ENCODE measurements at places on chromosomes 1 and 21.

GRCh38 chr1:64956733-64957441, 9.5 kb downstream of the JAK1 start:
- no peaks in the 10 kb centered on the region for H3K36me3 ChIP-seq
- no peak overlapping the region for H3K27ac ChIP-seq
- H3K4me1 ChIP-seq: peaks cover 11% of the 10 kb centered on the region
- H3K4me3 ChIP-seq: no peak overlapping the region
- H3K27me3 ChIP-seq: no peaks in the 10 kb centered on the region
- DNase-seq: no peak

DNA sequence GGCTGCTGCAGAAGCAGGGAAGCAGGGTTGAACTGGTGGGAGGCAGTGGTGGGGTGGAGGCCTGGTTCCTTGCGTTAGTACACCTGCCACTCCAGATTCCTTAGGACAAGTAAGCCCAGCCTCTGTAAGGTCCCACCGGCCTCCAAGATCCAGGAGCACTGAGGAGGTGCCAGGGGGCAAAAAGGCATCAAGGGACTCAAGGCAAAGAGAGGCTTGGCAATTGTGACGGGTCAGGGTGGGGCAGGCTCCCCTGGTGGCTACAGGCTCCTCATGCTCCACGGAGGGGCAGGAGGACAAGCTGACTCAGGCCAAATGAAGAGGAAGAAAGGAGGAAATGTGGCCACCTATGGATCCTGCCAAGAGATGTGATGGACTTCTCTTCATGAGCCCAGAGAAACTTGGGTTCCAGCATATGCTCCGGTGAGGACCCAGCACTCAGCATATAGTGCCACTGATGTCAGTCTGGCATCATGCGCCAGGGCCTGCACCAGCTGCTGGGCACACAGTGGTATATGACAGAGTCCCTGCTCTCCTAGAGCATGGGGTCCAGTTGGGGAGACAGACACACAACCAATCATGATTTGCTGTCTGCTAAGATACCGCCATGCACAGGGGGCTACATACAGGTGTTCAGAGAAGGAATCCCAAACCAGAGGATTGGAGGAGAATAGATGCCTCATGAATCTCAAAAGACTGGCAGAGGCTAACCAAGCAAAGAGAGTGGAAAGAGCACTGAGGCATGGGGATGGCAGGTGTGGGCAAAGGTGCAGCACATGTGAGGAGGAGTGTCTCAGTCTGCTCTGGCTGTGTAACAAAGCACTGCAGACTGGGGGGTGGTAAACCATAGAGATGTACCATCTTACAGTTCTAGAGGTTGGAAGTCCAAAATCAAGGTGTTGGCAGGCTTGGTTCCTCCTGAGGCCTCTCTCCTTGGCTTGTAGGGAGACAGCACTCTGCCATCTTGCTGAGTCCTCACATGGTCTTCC, 249.7 kb downstream of the RHOU start:
- H3K36me3 ChIP-seq: no peaks in the 10 kb centered on the region
- no peaks in the 10 kb centered on the region for H3K27me3 ChIP-seq
- H3K27ac ChIP-seq: no peak overlapping the region
- DNase-seq: no peak
- H3K4me1 ChIP-seq: peaks cover 34% of the 10 kb centered on the region

- no peaks in the 10 kb centered on the region for H3K36me3 ChIP-seq
- no peak overlapping the region for H3K4me3 ChIP-seq
- no peak for DNase-seq
Observed at GRCh38 chr1:151570819-151571218, 30.7 kb downstream of the TUFT1 start.

GRCh38 chr1:173009597-173009996, 41.1 kb downstream of the TNFSF18 start:
- DNase-seq: no peak
- H3K4me1 ChIP-seq: no peaks in the 10 kb centered on the region
- H3K36me3 ChIP-seq: no peaks in the 10 kb centered on the region
- no peaks in the 10 kb centered on the region for H3K27me3 ChIP-seq

DNA sequence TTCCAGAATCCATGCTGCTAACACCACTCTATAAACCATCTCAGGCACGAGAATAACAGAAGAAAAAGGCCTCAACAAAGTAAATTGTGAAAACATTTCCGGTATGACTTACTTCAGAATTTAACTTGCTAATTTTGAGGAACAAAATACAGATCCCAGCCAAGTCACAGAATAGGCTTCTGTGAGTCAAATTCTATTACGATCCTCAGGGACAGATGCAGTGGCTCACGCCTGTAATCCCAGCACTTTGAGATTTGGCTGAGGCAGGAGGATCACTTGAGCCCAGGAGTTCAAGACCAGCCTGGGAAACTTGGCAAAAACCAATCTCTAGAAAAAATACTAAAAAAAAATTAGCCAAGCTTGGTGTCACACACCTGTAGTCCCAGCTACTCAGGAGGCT, 8.8 kb upstream of the CCDC27 start:
- DNase-seq: no peak
- H3K27ac ChIP-seq: no peak overlapping the region
- no peak overlapping the region for H3K4me3 ChIP-seq
- H3K4me1 ChIP-seq: peaks cover 11% of the 10 kb centered on the region
- peaks cover 5% of the 10 kb centered on the region for H3K27me3 ChIP-seq

GRCh38 chr21:38965241-38965640, 159.5 kb downstream of the ETS2 start:
- no peak overlapping the region for H3K4me3 ChIP-seq
- H3K27ac ChIP-seq: no peak overlapping the region
- no peak for DNase-seq
- H3K4me1 ChIP-seq: no peaks in the 10 kb centered on the region
- H3K27me3 ChIP-seq: no peaks in the 10 kb centered on the region

DNA sequence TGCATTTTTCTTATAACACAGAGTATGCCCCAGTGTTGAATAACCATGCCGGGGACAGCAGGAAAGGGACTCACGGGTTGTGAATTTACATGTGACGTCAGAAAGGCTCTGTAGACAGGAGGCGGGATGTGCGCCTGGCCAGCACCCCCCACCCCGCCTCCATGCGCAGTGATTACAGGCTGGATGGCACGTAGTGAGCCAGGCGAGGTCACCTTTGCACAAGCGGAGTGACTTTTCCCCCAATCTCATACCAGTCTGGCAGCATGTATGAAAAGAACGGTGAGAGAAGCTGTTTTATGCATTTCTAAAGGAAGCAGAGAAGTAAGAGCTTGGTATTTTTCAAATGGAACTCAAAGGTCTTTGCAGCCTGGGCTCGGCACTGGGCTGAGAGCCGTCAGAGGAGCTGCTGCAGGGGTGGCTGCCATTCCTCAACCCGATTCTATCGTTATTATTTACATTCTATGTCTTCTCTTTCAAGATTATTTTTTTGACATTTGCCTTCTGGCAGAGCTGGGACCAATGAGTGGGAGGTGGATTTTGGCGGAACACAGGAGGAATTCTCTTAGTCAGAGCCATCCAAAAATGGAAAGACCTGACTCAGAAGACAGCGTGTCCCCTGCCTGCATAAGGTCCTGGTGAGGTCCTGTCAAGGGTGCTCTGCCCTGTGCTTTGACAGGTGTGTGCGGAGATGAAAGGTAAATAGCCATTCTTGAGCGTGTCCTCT, 115.6 kb upstream of the SLC45A1 start:
- no peaks in the 10 kb centered on the region for H3K36me3 ChIP-seq
- H3K27ac ChIP-seq: no peak overlapping the region
- no peak overlapping the region for H3K4me3 ChIP-seq
- H3K27me3 ChIP-seq: no peaks in the 10 kb centered on the region
- peaks cover 15% of the 10 kb centered on the region for H3K4me1 ChIP-seq

Measured in neural progenitor cell (in vitro differentiated cells).